ENCODE measurements at places on chromosomes 2 and 18. TPM values are rescaled to one million over a fixed set of nuclear protein-coding genes. Genes with fewer than 3 reads are reported as not detected.

PUS10 gene
- 2.3 TPM for total RNA-seq

CHRNG gene
- total RNA-seq = not detected

ATG9A gene
- 53.2 TPM for total RNA-seq

ACTG2 gene
- total RNA-seq = 0.17 TPM

FEV gene
- not detected for total RNA-seq

SLC4A3 gene
- total RNA-seq = 3.4 TPM

ZBTB14 gene
- total RNA-seq = 7.0 TPM

TANK gene
- 23.6 TPM for total RNA-seq

PRR30 gene
- not detected for total RNA-seq

IL36B gene
- not detected for total RNA-seq

COPS9 gene
- total RNA-seq = 299 TPM

TMEM169 gene
- 0.38 TPM for total RNA-seq

ERBB4 gene
- not detected for total RNA-seq

MFSD2B gene
- total RNA-seq = 0.36 TPM

OBSL1 gene
- 24.0 TPM for total RNA-seq

STARD6 gene
- not detected for total RNA-seq

PLA2R1 gene
- 2.4 TPM for total RNA-seq

AFF3 gene
- 0.22 TPM for total RNA-seq

ANKRD44 gene
- 2.5 TPM for total RNA-seq

LRATD1 gene
- total RNA-seq = not detected

KIF1A gene
- total RNA-seq = 0.62 TPM

POU3F3 gene
- total RNA-seq = not detected

MAT2A gene
- 412 TPM for total RNA-seq

ALPP gene
- total RNA-seq = 0.56 TPM
